ENCODE measurements at places on chromosomes 5 and 9.

DNA sequence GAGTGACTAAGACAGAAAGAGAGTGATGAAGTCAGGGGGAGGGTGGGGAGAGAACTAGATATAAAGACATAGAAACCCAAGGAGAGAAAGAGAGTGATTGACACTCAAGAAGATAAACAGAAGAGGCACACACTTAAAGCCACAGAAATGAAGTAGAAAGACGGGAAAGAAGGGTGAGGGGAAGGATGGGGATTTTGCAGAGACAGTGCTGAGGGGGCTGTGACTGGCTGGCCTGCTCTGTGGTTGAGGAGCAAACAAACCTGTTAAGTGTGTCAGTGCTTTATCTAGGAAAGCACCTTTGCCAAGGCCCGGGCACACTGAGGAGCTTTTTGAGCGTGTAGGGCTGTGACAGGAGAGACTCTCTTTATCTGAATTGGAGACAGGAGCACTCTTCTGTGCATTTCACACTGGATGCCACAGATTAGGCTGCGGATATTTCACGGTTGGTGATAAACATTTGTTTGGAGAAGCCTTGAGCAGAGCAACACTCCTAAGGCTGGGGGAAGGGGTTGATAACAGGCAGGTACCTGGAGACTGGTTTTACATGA, 109.1 kb downstream of the DOCK2 start:
- no peak for DNase-seq

DNA sequence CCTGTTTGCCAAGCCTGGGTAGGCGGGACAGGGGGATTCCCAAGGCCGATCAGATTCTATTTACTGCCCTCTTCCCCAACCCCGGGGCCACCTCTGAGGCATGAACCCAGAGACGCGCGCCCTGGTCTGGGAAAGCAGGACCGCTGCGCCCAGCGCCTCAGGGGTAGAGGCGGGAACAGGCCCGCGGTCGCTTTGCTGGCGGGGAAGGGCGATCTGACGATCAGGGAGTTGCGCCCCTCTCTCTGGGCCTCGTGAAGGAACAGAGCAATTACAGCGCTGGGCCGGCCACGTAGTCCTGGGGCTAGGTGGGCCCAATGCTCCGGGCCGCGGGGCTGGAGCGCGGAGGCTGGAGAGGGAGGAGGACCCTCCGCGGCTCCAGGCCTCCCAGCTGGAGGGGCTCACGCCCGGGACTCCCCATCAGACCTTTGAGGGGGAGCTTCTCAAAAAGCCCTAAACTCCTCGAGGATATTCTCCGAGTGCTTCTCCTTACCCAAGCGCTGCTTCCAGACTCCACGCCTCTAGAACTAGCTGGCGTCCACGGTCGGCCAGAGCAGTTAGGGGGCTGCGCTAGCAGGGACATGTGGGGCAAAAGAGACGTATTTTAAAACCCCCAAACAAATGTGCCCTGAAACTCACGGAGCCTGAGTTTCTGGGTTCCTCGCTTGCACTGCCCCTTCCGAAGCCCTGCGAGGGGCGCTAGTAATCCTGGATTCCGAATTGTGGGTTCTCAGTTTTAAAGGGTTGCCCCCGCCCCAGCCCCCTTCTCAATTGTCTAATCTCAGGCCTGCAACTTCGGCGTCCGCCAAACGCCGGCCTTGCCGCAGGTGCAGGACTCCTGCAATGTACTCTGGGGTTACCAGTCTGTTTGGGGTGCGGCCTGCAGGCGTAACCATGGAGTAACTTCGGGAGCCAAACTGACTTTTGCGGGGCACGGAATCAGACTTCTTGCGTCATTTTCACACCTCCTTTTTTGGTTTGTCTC, 57.6 kb downstream of the TMEM174 start:
- DNase-seq: no peak

DNA sequence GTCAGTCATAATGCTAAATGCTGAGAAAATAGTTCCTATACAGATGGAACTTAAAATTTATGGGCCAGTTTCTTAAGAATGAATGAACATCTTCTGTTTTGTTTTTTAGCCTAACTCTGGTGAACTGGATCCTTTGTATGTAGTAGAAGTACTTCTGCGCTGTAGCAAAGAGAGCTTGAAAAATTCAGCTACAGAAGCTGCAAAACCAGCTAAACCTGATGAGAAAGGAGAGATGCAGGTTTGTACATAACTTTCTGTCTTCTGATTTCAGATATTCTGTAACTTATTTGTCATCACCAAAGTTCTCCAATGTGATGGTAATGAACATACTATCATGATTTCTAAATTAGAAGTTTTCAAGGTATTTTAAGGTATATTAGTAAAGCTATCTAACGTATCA, 80.1 kb downstream of the MTREX start:
- DNase-seq: no peak

DNA sequence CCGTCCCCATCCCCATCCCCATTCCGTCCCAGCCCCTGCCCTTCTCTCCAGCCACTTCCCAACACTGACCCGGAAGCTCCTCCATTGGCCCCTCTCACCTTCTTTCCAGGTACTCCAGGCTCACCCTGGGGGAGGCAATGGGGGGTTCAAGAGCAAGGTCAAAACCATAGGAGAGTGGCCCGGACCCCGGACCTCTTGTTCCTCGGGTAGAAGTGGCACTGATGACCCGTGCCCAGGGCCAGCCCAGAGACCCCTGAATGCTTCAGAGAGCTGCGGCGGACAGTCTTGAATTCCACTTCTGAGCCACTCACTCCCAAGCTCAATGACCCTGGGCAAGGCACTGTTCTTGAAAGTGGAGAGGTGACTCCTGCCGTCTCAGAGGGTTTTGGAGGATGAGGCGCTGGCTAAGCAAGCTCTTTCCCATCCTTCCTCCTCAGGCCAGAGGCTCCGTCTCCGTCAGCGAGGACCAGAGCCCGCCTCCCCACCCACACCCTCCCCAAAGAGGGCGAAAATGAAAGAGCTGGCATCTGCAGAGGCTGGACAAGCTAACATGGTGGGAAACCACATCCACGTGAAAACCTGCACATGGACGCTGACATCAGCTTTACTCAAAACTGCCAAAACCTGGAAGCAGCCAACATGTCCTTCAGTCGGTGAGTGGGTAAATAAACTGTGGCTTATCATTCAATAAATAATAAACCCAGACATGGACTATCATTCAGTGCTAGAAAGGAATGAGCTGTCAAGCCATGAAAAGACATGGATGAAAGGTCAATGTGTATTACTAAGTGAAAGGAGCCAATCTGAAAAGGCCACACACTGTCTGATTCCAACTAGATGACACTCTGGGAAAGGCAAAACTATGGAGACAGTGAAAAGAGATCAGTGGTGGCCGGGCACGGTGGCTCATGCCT, 27.3 kb upstream of the PHYKPL start:
- no peak for DNase-seq

DNA sequence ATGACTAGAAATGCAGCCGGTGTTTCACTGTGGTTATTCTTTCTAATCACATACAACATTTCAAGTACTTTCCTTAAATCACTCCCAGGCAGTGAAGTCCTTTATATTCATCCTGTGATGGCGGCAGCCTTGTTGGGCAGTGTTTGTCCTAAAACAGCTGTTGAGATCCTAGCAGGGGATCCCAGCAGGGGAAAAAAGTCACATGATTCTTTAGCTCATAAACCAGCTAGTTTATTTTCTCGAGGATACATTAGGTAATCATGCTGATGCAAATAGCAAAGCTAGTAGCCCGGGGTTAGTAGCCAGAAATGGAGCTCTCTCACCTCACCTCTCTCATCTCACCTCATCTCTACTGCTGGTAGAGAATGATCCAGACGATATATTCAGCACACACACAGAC, 70.5 kb downstream of the FOXD1 start:
- DNase-seq: no peak
